PC-9 (cell line): ENCODE measurements at places on chromosomes 2 and 18. TPM values are rescaled to one million over a fixed set of nuclear protein-coding genes. Genes with fewer than 3 reads are reported as not detected.

Gene HOXD12
- total RNA-seq: not detected in 2 replicates

Gene ARHGEF4
- total RNA-seq: 16.1 and 20.0 TPM in 2 replicates

Gene MYOM1
- total RNA-seq: 0.88 and 1.3 TPM in 2 replicates

Gene GNLY
- total RNA-seq: not detected in 2 replicates

Gene OBSL1
- total RNA-seq: 110 and 161 TPM in 2 replicates

Gene FEV
- total RNA-seq: not detected in 2 replicates

Gene SPAST
- total RNA-seq: 17.2 and 19.2 TPM in 2 replicates

Gene SERPINB7
- 3.0 and 4.2 TPM in 2 replicates for total RNA-seq

Gene CD28
- not detected in 2 replicates for total RNA-seq

Gene DSG4
- total RNA-seq: not detected in 2 replicates

Gene LAMA3
- total RNA-seq: 44.4 and 54.7 TPM in 2 replicates

DNA sequence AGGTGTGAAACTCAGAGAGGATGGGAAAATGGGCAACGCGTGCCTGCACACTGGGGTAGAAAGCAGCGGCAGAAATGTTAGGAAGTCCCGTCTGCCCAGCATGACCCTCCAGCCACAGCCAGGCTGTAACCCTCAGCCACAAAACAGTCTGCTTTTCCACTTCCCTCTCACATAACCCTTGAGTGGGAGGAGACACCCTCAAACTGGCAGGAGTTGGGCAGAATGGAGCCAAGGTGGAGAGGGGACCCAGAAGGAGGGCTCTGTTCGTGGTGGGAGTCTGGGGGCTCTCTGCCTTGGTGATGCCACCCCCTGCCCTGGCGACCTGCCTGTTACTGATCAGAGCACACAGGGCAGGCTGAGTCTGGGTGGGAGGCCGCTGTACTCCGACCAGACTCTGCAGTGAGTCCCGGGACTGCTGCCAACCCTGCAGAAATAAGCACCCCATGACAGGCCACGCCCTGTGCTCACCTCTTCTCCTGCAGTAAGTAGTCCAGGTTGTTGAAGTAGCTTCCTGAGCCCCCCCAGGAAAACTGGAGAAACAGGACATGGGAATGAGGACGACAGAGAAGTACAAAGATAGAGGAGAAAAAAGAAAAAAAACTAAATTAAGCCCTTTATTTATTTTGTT, 16.0 kb downstream of the FAM178B start:
- no peaks in the 10 kb centered on the region for H3K4me1 ChIP-seq
- no peak overlapping the region for H3K4me3 ChIP-seq
- no peaks in the 10 kb centered on the region for H3K36me3 ChIP-seq
- DNase-seq: no peak

DNA sequence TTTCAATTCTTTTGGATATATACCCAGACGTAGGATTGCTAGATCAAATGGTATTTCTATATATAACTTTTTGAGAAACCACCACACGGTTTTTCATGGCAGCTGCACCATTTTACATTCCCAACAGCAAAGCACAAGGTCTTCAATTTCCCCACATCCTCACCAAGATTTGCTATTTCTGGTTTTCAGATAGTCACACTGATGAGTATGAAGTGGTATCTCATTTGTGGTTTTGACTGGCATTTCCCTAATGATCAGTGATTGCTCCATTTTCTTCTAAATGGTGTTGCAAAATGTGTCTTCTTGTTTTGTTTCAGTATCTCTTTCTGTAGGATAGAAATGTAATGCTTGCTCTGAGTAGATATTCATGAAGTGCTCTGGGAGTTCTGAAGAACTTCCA, 52.0 kb downstream of the ANKRD44 start:
- no peaks in the 10 kb centered on the region for H3K4me1 ChIP-seq
- no peak for DNase-seq
- no peaks in the 10 kb centered on the region for H3K36me3 ChIP-seq

DNA sequence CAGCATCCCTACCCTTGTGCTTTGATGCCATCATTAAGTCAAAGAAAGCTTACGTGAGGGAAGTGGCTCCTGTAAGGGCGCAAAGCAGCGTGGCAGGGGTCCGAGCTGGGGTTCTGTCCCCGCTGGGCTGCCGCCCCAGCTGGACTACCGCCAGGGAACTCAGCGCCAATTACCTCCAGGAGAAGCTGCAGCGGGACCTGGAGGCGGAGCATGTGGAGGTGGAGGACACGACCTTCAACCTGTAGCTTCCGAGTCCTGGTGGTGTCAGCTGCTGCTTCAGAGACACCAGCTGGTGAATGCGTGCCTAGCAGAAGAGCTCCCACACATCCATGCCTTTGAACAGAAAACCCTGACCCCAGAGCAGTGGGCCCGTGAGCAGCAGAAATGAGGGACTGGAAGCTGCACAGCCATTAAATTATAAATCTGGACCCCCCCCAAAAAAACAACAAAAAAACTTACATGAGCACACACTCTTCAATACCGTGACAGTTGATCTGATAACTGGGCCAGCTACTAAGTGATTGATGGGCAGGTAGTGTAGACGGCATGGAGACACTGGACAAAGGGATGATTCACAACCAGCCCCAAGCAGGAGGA, 20.1 kb upstream of the YES1 start:
- no peaks in the 10 kb centered on the region for H3K36me3 ChIP-seq
- no peak overlapping the region for H3K4me3 ChIP-seq
- no peaks in the 10 kb centered on the region for H3K27me3 ChIP-seq

DNA sequence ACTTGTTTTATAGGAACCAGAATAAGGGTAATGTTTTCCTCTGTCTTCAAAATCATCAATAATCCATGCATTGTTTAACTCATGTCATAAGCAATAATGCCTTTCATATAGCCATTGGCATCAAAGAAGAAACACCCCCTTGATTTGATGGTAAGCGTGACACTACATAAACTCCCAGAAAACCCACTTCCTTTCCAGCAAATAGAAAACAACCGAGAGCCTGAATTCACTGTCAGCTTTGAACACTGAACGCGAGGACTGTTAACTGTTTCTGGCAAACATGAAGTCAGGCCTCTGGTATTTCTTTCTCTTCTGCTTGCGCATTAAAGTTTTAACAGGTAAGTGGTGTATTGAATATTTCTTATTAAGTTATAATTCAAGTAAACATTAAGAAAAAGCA, at the start of gene ICOS:
Gene ICOS (plus strand): TSS at position 229 of the 400 bp plus-strand sequence. CDS start 52 bp downstream, at position 281.
- H3K36me3 ChIP-seq: no peaks in the 10 kb centered on the region
- no peaks in the 10 kb centered on the region for H3K4me1 ChIP-seq
- no peak within 1 kb of the TSS for H3K27ac ChIP-seq
- H3K27me3 ChIP-seq: no peaks in the 10 kb centered on the region

DNA sequence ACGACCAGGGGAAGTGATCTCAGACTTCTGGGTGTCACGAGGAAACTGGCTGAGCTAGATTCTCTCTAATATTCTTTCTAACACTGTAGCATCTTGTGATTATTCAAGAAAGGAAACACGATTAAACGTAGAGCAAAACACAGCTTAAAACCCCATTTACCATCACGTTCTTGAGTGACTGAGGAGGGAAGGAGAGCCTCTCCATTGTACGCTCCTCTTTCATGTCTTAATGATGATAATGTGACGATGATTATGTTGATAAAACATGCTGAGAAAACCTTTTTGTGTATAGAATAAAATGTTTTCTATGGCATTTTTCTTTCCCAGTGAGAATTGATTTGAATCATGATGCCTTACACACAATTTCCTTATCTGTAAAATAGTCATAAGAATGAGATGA, 705.6 kb upstream of the ID2 start:
- DNase-seq: no peak
- peaks cover 73% of the 10 kb centered on the region for H3K27me3 ChIP-seq

DNA sequence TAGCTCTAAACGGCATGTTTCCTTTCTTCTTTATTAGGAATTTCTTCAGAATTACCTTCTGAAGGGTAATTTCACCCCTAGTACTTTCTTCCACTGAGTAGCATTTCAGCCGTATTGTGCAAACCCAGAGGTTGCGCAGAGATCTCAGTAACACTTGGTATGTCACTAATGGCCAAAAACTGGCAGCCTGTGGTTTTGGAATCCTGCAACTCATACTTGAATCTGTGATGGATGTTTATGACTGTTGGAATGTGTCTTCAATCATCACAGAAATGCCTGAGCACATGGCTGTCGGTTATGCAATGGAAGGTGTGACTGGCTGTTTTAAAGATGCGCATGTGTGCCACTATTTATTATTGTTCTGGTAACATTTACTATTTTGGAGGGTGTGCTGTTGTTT, 100.0 kb downstream of the COLEC12 start:
- no peak overlapping the region for H3K4me3 ChIP-seq
- DNase-seq: peak; percentile 50
- H3K36me3 ChIP-seq: no peaks in the 10 kb centered on the region
- H3K4me1 ChIP-seq: no peaks in the 10 kb centered on the region

DNA sequence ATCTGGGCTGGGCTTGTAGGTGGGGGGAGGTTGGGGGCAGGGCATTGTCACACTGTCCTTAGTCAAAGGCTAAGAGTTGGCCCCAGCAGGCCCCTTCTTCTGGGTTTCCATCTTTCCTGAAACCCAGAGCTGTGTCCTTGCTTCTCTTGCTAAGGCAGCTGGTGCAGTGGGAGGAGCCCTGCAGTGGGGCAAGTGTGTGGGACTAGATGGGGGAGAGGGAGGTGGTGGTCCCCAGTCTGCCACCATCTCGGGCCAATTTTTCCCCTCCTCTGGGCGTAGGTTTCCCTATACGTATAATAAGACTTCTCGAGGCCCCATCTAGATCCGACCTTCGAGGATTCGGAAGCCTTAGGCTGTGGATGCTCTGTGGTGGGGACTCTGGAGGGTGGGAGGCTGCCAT, 3.5 kb downstream of the KCNF1 start:
- H3K4me1 ChIP-seq: peaks cover 6% of the 10 kb centered on the region; the same call in 1 of the 2 replicates
- H3K27ac ChIP-seq: no peak overlapping the region

DNA sequence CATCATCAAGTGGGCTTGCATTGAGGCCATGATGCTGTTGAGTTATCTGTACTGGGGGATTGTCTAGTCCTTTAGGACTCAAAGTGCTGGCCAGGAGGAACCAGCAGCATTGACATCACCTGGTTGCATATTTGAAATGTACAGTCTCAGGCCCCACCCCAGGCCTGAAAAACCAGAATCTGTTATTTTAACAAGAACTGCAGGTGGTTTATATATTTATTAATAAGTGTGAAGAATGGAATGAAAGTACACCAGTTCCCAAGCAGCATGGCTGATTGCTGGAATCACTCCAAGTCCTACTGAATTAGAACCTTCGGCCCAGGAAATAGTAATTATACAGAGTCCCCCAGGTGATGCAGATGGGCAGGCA, 2.8 kb downstream of the IL1F10 start:
- no peaks in the 10 kb centered on the region for H3K36me3 ChIP-seq
- peaks cover 68% of the 10 kb centered on the region for H3K4me1 ChIP-seq
- H3K27ac ChIP-seq: peak overlapping the region; percentile 87
- DNase-seq: peak; percentile 43

DNA sequence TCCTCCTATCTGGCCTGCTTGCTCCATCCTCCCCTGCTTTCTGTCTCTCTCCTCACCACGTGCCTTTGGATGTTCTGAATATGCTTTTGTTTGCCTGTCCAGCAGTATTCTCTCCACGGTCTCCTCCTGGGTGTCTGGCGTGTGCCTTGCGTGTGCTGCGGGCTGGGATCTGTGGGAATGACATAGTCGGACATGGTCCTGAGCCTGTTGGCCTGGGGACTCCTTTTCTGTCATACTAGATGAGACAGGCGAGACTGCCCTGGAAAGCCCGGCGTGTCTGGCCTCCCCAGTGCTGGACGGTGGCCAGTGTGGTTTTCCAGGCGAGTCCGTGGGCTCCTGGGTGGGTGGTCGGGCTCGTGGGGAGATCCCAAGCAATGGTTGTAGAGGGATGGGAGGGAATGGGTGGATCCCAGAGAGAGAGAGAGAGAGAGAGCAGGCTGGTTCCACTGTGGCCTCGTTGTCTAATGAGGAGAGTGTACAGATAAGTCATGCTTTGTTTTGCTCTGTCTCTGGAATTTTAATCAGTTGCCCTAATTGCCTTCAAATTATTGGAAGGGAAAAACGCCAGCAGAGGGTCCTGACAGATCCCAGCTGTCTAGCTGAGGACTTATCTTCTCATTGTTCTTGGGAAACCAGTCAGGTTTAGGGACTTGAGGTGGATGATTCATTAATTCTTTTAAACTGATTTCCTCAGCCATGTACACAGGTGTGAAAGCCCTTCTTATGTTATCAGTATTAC, 58.3 kb downstream of the HPCAL1 start:
- no peak overlapping the region for H3K4me3 ChIP-seq
- 0 out of 2 replicates have a peak, but pooled peaks cover 8% of the 10 kb centered on the region for H3K36me3 ChIP-seq
- H3K27me3 ChIP-seq: no peaks in the 10 kb centered on the region
- DNase-seq: no peak
- peaks cover 8% of the 10 kb centered on the region; the same call in 1 of the 2 replicates for H3K4me1 ChIP-seq

- H3K27me3 ChIP-seq: no peaks in the 10 kb centered on the region
- H3K36me3 ChIP-seq: no peaks in the 10 kb centered on the region
- H3K27ac ChIP-seq: no peak overlapping the region
- DNase-seq: peak; percentile 62
- no peak overlapping the region for H3K4me3 ChIP-seq
- H3K4me1 ChIP-seq: peaks cover 13% of the 10 kb centered on the region; the same call in 1 of the 2 replicates
Observed at GRCh38 chr2:105919191-105919811, 174.6 kb downstream of the NCK2 start.

DNA sequence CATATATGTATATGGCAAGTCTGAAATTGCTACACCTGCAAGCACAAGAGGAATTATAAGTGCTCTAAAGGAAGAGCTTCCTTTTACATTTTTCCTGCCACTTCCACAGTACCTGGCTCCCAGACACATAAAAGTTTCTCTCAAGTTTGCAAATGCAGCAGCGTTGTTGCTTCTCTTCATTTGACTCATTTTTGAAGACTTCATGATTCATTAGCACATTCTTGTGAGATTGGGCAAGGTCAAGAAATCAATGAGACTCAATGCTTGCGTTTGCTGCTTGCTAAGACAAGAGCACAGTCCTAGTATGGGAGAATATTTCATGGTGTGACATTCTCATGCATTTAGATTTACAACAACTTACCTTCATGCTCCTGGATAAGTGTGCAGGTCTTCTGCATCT, 42.6 kb upstream of the PDCL3 start:
- H3K4me3 ChIP-seq: no peak overlapping the region
- H3K4me1 ChIP-seq: no peaks in the 10 kb centered on the region
- H3K27ac ChIP-seq: no peak overlapping the region

DNA sequence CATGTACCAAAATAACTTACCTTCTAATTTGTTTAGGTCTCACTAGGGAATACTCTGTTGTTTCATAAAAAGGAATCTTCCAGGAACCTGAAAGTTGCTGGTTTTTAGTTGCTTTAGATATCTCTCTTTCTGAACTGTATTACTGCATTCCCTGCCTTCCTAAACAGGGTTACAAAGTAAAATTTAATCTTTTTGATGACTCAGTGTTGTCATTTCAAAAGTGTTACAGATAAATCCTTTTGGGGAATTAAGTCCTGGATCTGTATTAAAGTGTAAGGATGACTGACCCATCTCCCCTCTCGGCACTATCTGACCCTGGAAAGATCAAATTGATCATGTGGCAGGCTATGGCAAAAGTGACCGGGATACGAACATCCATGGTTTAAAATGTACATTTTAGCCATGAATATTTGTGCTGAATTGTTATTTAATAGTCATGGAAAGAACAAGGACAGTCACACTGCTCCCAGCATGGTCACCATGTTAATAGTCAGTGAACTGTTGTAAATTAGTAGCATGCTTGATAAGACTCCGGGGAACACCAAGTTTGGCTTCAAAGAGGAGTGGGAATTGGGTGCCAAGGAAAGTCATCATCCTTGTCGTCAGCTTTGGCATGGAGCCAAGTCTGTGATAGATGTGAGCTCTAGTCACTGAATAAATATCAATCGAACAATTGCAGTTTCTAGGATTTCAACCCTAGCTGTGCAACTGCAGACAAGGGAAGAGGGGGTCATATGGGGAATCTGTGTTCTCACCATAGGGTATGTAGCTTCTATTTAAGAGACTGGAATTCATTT, 4.2 kb downstream of the PLEKHA3 start:
- peak; percentile 48 for DNase-seq
- H3K36me3 ChIP-seq: peaks cover 29% of the 10 kb centered on the region
- H3K4me3 ChIP-seq: no peak overlapping the region
- peaks cover 41% of the 10 kb centered on the region for H3K4me1 ChIP-seq
- H3K27me3 ChIP-seq: no peaks in the 10 kb centered on the region
